ENCODE measurements at places on chromosomes 2 and 18.

DNA sequence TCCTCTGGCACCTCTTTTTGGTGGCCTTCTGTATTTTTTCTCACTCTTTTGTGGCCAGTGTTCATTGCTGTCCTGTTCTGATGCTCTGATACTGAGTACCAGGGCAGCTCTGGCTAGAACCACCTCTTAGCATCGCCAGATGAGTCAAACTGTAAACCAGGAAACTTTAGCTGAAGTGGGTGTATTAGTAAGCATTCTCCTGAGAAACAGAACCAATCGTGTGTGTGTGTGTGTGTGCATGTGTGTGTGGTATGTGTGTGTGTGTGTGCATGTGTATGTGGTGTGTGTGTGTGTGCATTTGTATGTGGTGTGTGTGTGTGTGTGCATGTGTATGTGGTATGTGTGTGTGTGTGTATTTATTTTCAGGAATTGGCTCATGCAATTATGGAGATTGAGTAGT, 166.3 kb upstream of the SKOR2 start:
- H3K4me1 ChIP-seq = peaks cover 3% of the 10 kb centered on the region
- H3K27ac ChIP-seq = no peak overlapping the region
- no peak for DNase-seq
- H3K27me3 ChIP-seq = no peaks in the 10 kb centered on the region

DNA sequence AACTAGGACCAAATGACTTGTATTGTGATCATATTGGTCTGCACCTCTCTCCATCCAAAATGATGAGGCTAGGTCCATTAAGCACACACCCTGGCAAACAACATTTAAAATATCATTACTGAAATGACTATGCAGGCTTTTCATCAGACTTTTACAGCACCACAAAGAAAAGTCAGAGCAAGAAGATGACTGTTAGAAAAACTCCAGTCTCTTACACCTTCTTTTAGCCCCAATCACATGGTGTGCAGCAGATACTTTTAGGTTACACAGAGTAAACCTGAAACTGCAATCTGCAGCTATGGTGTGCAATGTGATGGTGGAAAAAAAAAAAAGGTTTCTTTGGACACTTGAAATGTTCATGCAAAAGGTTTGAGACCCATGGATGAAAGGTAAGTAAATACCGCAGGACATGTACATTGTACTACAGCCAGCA, 5.4 kb upstream of the POLI start:
- H3K4me3 ChIP-seq = no peak overlapping the region
- H3K27ac ChIP-seq = no peak overlapping the region
- H3K4me1 ChIP-seq = peaks cover 24% of the 10 kb centered on the region

DNA sequence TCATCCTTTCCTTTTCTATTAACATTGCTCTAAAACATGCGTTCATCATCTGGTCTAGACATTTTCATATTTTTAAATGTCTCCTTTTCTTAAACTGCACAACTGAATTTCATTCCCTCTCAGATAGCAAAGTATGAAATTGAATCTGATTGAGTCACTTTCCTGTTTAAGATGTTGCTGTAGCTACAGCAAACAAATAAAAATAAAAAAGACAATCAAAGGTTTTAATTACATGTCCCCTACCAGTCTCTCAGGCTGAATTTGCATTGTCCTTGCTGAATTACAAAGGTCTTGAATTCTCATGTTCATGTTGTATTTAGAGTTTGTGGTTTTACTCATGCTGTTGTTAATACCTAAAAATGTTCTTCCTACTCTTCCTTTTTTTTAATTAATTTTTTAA, 537.9 kb upstream of the LRATD1 start:
- H3K4me1 ChIP-seq = no peaks in the 10 kb centered on the region
- no peak overlapping the region for H3K27ac ChIP-seq
- no peak overlapping the region for H3K4me3 ChIP-seq
- no peaks in the 10 kb centered on the region for H3K27me3 ChIP-seq

GRCh38 chr2:21036708-21037670, 6.9 kb downstream of the APOB start:
- no peaks in the 10 kb centered on the region for H3K36me3 ChIP-seq
- no peaks in the 10 kb centered on the region for H3K27me3 ChIP-seq
- H3K4me1 ChIP-seq = no peaks in the 10 kb centered on the region
- H3K27ac ChIP-seq = no peak overlapping the region
- no peak overlapping the region for H3K4me3 ChIP-seq

Data from B cell (primary cell).